ENCODE measurements at places on chromosomes 1 and 21.

- DNase-seq = no peak
Observed at GRCh38 chr1:6969106-6969505, 183.9 kb downstream of the CAMTA1 start.

DNA sequence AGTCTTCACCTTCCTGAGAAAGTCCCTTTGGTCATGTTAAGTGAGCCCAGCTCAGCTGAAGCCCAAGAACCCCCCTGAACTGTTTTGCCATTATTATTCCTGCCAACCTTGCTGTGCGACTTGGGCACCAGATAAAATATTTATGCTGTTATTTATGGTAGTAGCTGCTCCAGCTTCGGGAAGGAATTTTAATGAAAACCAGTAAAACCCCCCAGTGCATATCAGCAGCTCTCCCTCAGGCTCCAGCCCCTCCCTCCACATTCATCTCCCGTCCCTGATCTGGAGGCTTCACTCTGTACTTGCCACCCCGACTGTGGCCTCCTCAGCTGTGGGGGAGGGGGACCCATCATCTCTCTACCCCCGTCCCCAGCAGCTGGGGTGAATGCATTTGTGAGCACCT, 12.7 kb downstream of the TTC22 start:
- no peak for DNase-seq

GRCh38 chr1:204170494-204171155, 4.5 kb upstream of the REN start:
- no peak for DNase-seq

- peak; percentile 93 for DNase-seq
Observed at GRCh38 chr1:108503062-108503733, 53.1 kb downstream of the NBPF6 start.

DNA sequence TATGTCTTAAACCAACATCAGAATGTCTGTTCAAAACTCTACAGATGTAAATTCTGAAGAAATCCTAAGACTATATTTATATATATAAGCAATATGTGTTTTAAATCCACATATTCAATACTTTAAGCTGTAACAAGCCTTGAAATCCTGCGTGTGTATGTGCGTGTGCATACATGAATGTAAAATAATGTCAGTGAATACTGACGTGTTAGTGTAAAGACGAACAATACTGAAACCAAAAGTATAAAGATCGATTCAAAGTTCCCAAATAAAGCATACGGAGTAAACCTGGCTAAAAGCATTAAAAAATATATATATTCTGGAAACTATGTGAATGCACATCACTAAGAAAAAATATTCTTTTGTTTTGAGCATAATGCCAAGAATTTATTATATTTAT, 668.6 kb upstream of the NCAM2 start:
- DNase-seq = no peak

GRCh38 chr1:60102267-60103061, 28.9 kb upstream of the C1orf87 start:
- DNase-seq = no peak

DNA sequence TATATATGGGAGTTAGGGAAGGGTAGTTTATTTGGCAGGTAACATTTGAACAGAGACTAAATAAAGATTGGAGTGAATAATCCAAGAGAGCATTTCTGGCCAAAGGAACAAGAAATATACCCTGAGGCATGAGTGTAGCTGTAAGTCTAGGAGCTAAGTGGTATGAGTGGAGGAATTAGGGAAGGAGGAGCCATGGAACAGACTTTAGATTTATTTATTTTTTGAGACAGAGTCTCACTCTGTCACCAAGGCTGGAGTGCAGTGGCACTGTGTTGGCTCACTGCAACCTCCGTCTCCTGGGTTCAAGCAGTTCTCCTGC, 18.4 kb downstream of the CAPZA1 start:
- DNase-seq = no peak

DNA sequence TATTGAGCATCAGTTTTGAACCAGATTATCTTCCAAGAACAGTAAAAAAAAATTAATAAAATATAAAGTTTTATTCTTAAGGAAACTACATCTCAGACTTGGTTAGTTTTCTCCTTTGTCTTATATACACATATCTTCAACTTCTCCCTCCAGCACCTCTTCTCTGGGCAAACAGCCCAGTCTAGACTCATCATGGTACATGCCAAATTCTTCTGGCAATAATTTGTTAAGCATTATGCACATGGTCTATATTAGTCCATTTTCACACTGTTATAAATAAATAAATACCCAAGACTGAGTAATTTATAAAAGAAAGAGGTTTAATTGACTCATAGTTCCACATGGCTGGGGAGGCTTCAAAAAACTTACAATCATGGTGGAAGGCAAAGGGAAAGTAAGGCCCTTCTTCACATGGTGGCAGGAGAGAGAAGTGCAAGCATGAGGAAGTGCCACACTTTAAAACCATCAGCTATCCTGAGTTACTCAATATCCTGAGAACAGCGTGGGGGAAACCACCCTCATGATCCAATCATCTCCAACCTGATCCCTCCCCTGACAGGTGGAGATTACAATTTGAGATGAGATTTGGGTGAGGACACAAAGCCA, 108.7 kb upstream of the RNPC3 start:
- DNase-seq = peak; percentile 41

GRCh38 chr1:60622486-60622885, 459.9 kb upstream of the NFIA start:
- no peak for DNase-seq

GRCh38 chr1:46300673-46301405, 2.6 kb downstream of the LRRC41 start:
- DNase-seq = peak; percentile 27

- no peak for DNase-seq
Observed at GRCh38 chr1:176149939-176150807, 56.9 kb downstream of the COP1 start.

DNA sequence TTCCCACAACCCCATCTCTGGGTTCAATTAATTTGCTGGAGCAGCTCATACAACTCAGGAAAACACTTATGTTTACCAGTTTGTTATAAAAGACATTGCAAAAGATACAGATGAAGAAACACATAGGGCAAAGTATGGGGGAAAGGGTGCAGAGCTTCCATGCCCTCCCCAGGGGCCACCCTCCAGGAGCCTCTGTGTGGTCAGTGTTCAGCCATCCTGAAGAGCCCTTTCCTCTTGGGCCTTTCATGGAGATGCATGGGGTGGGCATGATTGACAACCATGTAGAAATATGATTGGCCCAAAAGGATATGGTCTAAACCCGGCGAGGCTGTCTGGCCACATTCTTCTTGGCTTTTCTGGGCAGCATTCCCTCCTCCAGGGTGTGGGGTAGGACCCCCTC, 56.8 kb upstream of the PDE9A start:
- no peak for DNase-seq

- DNase-seq = no peak
Observed at GRCh38 chr1:63611231-63611630, 18.0 kb downstream of the PGM1 start.

- DNase-seq = no peak
Observed at GRCh38 chr1:207030522-207031009, 2.0 kb downstream of the C1orf116 start.

DNA sequence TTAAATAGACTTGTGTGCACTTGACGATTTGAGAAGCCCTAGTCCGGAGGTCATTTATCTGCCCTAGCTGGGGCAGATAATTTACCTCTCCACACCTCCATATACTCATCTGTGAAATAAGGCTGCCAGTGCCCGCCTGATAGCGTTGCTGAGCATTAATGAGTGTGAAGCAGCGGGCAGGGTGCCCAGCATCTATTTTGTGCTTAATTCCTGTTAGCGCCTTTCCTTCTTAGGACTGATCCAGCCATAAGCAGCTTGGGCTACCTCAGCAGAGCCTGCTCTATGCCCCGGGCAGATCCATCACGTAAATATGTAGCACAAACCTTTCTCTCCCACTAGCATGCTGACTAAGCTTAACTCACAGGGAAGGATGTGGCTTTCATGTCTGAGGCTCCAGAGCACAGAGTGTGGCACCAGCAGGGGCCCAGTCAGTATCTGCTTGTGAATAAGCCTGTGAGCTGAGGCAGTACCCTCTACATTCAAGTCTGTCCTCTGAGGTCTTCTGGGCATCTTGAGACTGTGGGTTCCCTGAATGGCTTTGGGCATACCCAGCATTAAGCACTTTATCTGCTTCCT, 21.5 kb upstream of the RNF187 start:
- DNase-seq = no peak

GRCh38 chr21:42129300-42130266, 58.5 kb downstream of the UMODL1 start:
- no peak for DNase-seq

DNA sequence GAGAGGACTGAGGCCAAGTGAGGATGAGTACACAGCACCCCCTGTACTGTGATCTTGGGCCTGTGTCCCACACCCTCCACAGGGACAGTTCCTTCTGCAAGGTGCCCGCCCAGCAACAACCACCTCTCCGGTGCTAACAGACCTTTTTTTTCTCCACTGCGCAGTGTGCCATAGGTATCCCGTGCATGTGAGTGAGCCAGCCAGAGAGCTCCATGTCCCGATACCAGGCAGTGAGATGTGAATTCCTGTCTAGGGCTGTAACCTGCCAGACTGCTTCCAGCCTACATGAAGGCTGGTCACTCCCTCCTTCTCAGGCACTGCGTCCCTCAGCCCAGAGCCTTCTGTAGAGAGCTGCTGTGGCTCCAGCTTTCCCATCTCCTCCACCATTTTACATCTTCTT, 56.9 kb downstream of the PCBP3 start:
- no peak for DNase-seq

- DNase-seq = no peak
Observed at GRCh38 chr1:1082776-1083415, 8.8 kb upstream of the RNF223 start.

GRCh38 chr1:4571263-4571662, 83.1 kb upstream of the AJAP1 start:
- DNase-seq = no peak

GRCh38 chr1:167789501-167789900, 67.7 kb downstream of the MPZL1 start:
- no peak for DNase-seq

- no peak for DNase-seq
Observed at GRCh38 chr1:31725777-31726535, 22.1 kb upstream of the COL16A1 start.

- DNase-seq = no peak
Observed at GRCh38 chr1:64912191-64912590, 54.2 kb downstream of the JAK1 start.

GRCh38 chr21:31609081-31609480, 50.4 kb upstream of the SOD1 start:
- DNase-seq = peak; percentile 7

DNA sequence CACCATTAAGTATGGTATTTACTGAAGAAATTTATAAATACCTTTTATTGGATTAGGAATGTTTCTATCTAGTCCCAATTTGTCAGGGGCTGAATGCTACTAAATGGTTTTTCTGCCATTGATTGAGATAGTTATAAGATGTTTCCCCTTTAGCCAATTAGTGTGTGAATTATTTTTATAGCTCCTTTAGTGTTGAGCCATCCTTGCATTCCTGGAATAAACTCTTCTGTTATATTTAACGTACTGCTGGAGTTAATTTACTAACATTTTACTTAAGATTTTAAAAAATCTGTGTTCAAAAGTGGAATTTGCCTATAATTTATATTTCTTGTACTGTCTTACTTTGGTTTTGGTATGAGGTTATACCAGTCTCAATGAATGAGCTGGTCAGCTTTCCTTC, 25.4 kb upstream of the LRRC3 start:
- no peak for DNase-seq

DNA sequence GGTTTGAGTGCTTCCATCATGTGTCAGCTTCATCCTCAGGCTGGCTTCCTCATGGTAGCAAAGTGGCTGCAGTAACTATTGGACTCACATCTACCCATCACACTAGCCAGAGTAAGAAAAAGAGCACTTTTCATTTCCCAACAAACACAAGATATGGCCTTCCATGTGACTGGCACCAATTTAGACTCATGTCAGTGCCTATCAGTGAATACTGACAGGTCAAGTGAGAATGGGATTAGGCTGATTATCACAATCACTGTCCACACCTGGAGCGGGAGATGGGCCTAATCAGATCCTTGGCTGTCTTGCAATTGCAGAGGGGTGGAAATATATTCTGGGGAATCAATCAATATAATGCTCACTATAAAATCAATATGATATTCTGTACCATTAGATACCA, 2.9 kb upstream of the RABGAP1L start:
- DNase-seq = no peak

- no peak for DNase-seq
Observed at GRCh38 chr1:3082571-3083516, 13.8 kb downstream of the PRDM16 start.

GRCh38 chr1:229582011-229582694, 23.6 kb upstream of the ABCB10 start:
- no peak for DNase-seq

GRCh38 chr1:192167911-192168700, 9.8 kb downstream of the RGS18 start:
- no peak for DNase-seq

- no peak for DNase-seq
Observed at GRCh38 chr1:192631749-192632148, 4.2 kb upstream of the RGS13 start.

DNA sequence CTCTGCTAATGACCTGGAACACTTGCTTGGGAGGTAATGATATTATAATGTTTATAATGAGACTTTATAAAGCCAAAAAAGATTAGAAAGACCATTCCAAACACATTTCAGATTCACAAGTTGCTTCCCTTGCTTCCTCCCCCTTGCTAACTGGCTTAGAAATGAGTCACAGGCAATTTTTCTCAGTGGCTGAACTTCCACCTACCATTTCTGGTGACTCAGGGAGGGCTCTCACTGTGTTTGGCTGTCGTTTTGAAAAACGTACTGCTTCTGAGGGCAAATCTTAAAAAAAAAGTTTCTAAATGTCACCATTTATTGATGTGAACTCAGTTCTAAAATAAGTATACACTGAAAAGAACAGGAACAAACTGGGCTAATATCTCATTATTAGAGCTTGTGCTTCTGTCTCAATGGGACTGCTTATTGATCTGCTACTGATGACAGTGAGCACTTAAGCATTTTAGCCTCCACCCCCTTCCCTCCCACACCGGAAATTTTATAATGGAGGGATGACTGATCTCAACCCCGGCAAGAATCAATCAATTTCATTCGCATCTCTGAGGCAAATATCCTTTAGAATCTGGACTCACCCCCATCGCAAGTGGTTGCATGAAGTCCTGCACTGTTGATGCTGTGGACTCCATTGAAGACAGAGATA, 278.3 kb downstream of the KCTD3 start:
- peak; percentile 81 for DNase-seq

GRCh38 chr1:24765308-24765988, 20.2 kb downstream of the CLIC4 start:
- peak; percentile 55 for DNase-seq

DNA sequence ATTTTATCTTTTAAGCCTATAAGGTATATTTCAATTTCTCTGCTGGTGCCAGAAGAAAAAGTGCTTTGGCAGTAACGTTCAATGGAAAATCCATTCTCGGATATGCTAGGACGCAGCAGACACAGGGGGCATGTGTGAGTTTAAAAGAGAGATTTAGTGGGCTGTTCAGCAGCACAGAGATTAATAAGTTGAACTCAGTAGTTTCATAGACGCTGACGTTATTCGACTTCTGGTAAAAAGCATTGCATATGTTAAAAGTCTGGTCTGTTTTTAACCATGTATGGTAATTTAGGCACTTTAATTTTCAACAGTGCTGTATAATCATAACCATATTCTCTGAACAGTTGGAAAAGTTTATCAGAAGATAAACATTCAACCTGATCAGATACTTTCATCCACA, 99.6 kb downstream of the ATP6V1G3 start:
- peak; percentile 48 for DNase-seq
